Right atrium auricular region (tissue), 2 donors: ENCODE measurements at places on chromosomes 11 and 22. TPM values are rescaled to one million over a fixed set of nuclear protein-coding genes. Genes with fewer than 3 reads are reported as not detected.

DNA sequence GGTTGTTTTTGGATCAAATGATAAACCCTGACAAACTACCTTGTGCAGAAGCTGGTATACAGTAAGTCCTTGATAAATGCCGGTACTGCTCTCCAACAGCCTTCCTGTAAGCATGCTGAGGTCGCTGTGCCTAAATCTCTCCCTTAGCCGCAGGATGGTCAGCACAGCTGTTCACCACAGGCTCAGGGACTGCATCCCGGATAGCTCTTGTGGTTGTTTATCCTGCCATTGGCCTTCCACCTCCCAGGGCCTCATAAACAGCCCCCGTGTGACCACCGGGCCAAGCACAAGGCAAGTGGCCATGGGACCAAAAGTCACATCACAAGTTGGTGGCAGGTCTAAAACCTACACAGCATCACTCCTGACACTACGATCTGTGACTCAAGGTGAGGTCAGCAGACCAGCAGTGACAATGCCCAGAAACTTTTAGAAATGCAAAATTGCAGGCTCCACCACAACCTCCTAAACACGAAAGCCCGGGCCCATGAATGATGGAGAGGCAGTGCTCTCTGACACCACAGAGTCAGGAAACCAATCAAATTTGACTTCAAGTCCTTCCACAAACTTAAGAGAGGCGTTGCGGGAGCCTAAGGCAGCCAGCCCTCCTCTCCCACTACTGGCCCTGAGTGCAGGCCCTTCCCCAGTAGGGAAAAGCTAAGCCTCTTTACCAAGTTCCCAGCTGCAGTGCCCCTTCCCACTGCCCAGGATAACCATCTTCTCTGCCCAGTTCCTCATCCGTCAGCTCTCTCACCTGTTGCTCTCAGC is 3.9 kb downstream of the SPATA19 start:
- H3K4me3 ChIP-seq = no peak overlapping the region
- H3K27ac ChIP-seq = no peak overlapping the region
- H3K4me1 ChIP-seq = no peaks in the 10 kb centered on the region
- H3K36me3 ChIP-seq = no peaks in the 10 kb centered on the region

DNA sequence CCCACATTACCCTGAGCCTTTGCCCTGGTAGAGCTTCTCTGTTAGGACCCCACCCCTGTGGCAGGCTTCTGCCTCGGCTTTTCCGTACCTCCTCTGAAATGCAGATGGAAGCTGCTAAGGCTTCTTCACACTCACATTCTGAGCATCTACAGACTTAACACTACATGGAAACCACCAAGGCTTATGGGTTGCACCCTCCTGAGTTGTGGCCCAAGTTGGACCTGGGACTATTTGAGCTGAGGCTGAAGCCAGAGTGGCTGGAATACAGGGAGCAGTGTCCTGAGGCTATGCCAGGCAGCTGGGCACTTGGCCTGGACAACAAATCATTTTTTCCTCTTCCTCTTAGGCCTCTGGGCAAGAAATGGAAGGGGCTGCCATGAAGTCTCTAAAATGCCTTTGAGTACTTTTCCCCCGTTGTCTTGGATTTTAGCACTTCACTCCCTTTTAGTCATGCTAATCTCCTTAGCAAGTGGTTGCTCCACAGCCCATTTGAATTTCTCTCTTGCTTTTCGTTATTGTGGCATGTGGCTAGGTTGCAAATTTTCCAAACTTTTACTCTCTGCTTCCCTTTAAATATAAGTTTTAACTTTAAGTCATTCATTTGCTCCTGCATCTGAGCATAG is 114.8 kb upstream of the FIBIN start:
- no peaks in the 10 kb centered on the region for H3K36me3 ChIP-seq
- no peak for DNase-seq
- no peaks in the 10 kb centered on the region for H3K4me1 ChIP-seq
- no peak overlapping the region for H3K4me3 ChIP-seq
- H3K27me3 ChIP-seq = no peaks in the 10 kb centered on the region
- H3K27ac ChIP-seq = no peak overlapping the region

GRCh38 chr22:38250643-38251340 is 22.0 kb downstream of the TMEM184B start:
- no peak for DNase-seq
- H3K27ac ChIP-seq = peak overlapping the region; percentile 27
- no peaks in the 10 kb centered on the region for H3K4me1 ChIP-seq
- no peaks in the 10 kb centered on the region for H3K27me3 ChIP-seq
- H3K36me3 ChIP-seq = peaks cover 18% of the 10 kb centered on the region
- no peak overlapping the region for H3K4me3 ChIP-seq

DNA sequence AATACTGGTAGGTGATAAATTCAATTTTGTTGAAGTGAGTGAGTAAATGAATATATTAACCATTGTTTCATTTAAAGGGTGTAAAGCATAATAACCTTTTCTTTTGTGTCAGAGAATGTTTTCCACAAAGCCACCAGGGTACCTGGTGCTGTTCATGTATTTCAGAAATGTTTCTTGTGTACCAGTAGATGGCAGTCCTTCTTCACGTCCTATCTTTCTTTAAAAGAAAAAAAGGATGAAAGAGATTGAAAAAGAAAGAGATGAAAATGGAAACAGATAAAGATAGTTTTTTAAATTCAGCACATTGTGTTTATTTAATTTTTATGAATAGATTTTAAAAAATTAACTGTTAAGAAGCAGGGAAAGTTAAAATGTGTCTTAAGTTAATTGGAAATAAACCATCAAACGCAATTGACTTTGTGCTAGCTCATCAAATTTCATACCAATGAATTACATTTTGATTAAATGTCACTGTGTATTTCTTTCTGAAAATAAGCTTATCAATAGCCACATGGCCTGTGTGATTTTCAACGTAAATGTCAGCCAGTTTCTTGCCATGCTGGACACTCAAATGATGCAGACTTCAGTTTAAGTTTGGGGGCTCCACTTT is 65.5 kb upstream of the CHORDC1 start:
- no peak for DNase-seq
- no peak overlapping the region for H3K4me3 ChIP-seq
- H3K27me3 ChIP-seq = no peaks in the 10 kb centered on the region
- no peaks in the 10 kb centered on the region for H3K4me1 ChIP-seq
- H3K36me3 ChIP-seq = no peaks in the 10 kb centered on the region

DNA sequence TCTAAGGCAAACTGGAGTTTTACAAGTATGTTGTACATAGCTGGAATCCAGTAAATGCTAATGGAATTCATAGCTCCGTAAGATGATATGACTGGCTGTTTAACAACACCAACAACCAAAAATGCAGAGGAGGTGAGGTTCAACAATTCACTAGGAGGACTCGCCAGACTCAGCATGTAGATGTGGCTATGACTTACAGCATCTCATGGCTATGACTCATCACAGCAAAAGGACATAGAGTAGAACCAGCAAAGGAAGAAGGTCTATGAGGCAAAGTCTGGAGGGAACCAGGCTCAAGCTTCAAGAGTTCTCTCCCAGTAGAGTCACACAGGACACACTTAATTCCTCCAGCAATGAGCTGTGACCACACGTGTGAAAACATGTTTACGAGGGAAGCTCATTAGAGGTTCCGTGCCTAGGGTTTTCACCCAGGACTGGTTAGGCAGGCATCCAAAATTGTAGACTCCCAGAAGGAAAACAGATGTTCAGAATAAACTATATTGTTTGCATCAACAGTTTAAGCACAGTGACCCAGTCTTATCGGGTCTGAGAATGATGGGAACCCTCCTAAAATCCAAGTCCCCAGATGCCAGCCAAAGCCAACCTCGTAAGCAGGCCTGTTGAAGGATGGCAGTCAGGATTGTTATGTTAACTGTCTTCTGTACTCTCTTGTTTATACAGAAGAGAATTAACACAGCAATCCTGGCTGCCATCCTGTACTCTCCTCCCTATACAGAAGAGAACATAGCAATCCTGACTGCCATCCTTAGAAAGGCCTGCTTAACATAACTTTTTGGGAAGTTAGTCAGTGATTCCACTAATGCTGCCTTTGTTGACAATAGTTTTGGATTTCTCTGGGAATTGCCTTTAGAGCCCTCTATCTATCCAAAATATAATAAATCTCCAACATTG is 116.6 kb downstream of the LARGE1 start:
- H3K27me3 ChIP-seq = no peaks in the 10 kb centered on the region
- DNase-seq = no peak
- no peaks in the 10 kb centered on the region for H3K36me3 ChIP-seq
- no peak overlapping the region for H3K27ac ChIP-seq

DNA sequence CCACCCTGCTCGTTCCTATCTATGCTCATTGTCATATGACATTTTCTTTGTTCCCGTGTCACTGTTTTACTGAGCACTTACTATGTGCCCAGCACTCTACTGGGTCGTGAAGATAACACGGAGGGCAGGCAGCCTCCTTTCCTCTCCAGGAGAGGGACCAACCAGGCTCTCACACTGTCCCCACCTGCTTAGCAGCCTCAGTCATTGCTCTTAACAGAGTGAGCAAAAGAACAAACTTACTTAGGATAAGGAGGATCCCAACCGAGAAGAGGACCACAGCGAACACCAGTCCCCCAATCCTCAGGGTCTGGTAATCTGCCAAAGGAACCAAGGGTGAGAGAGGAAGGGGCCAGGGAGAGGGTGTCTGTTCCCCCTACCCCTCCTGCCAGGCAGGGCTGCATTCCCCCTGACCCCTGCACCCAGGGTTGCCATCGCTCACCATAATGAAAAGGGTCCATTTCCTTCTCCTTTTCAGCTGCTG is 17.0 kb upstream of the FXYD2 start:
- H3K4me3 ChIP-seq = no peak overlapping the region
- peak; percentile 47 for DNase-seq
- H3K4me1 ChIP-seq = peaks cover 8% of the 10 kb centered on the region
- no peaks in the 10 kb centered on the region for H3K36me3 ChIP-seq
- peak overlapping the region; percentile 39 for H3K27ac ChIP-seq
- H3K27me3 ChIP-seq = no peaks in the 10 kb centered on the region

ISX gene
- total RNA-seq = not detected

GLYAT gene
- total RNA-seq = not detected

DNA sequence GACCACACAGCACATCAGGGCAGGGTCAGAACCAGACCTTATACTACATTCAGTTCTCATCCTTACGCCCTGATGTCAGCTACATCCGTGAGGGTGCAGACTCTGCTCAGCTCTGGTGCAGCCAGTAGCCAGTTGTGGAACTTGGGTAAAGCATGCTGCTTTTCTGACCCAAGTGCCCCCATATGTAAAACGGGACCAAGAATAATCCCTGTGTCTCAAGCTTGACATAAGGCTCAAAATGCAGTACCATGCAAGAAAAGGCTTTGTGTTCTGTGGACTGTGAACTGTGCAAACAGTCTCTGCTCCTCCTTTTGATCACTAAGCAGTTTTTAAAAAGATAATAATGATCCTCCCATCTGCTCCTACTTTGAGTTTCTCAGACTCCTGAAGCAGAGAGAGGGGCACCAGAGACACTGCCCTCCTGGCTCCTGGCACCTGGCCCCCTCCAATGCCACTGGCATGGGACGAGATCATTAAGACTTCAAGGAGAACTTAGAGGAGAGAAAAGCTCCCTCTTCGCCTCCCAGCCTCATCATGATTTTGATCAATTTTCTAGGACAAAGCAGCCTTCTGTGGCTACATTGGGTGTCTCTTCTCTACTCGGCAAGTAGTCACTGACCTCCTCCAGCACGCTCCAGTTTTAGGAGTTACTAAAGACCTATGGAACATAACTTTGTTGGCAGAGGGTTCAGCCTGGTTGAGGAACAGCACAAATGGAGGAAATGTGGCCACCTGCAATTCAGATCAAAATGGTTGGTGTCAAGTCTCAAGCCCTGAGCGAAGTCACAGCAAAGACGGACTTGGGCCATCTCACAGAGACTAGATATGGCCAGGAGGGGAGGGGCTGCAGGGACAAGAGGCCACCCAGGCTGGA is 23.9 kb downstream of the IL10RA start:
- peaks cover 13% of the 10 kb centered on the region for H3K4me1 ChIP-seq
- H3K4me3 ChIP-seq = no peak overlapping the region
- no peaks in the 10 kb centered on the region for H3K36me3 ChIP-seq
- DNase-seq = peak; percentile 34
- peak overlapping the region; percentile 53 for H3K27ac ChIP-seq
- H3K27me3 ChIP-seq = no peaks in the 10 kb centered on the region

RTN4R gene
- 1.0 TPM for total RNA-seq

GRCh38 chr11:47261291-47261800 is 3.5 kb downstream of the NR1H3 start:
- peaks cover 35% of the 10 kb centered on the region for H3K4me1 ChIP-seq
- H3K27ac ChIP-seq = no peak overlapping the region
- H3K27me3 ChIP-seq = no peaks in the 10 kb centered on the region
- DNase-seq = no peak
- no peak overlapping the region for H3K4me3 ChIP-seq

- peaks cover 40% of the 10 kb centered on the region for H3K4me1 ChIP-seq
- no peak for DNase-seq
- H3K27ac ChIP-seq = no peak overlapping the region
These were observed 20.0 kb upstream of the LINC01488 start for GRCh38 chr11:69461272-69461962.

DNA sequence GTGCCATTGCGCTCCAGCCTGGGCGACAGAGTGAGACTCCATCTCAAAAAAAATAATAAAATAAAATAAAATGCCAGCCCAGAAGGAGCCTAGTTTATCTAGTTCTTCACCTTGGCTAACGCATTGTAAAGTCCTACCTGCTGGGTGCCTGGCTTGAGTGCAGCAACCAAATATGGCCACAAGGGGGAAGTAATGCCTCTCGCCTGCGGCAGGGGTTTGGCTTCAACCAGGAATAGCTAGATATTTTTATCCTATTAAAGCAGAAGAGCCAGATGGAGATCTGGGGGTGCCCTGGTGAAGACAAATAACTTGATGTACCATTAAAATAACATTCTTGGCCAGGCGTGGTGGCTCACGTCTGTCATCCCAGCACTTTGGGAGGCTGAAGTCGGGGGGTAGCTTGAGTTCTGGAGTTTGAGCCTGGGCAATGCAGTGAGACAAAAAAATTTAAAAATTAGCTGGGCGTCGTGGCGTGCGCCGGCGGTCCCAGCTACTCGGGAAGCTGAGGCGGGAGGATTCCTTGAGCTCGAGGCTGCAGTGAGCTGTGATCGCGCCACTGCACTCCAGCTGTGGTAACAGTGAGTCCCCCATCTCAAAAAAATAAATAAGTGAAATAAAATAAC is 20.6 kb upstream of the PLEKHB1 start:
- no peak overlapping the region for H3K4me3 ChIP-seq
- H3K27ac ChIP-seq = no peak overlapping the region
- no peaks in the 10 kb centered on the region for H3K36me3 ChIP-seq
- DNase-seq = peak; percentile 88
